ENCODE measurements at places on chromosomes 11 and 22.
A peak's percentile ranks its signal among the peaks of the same experiment; 100 is the strongest.

GRCh38 chr11:128777369-128778011 lies 83.6 kb downstream of the FLI1 start:
- no peak for DNase-seq

DNA sequence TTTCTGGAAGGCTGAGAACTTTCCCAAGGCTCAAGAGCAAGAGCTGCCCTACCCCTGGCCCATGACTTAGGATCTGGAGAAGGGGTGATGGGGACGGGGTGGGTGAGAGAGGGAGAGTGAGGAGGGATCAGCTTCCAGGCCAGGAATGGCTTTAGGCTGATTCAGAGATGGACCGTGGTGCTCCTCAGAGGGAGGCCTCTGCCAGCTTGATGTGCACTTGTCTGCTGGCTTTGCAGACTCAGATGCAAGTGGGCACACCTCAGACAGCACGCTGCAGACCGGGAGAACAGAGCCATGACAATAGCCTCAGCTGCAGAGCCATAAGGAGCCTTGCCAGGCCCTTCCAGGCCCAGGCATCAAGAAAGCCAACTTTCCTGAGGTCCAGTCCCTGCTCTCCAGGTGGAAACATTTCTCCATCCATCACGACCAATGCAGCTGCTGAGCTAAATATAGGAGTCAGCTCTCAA lies 41.3 kb downstream of the ALX4 start:
- no peak for DNase-seq

DNA sequence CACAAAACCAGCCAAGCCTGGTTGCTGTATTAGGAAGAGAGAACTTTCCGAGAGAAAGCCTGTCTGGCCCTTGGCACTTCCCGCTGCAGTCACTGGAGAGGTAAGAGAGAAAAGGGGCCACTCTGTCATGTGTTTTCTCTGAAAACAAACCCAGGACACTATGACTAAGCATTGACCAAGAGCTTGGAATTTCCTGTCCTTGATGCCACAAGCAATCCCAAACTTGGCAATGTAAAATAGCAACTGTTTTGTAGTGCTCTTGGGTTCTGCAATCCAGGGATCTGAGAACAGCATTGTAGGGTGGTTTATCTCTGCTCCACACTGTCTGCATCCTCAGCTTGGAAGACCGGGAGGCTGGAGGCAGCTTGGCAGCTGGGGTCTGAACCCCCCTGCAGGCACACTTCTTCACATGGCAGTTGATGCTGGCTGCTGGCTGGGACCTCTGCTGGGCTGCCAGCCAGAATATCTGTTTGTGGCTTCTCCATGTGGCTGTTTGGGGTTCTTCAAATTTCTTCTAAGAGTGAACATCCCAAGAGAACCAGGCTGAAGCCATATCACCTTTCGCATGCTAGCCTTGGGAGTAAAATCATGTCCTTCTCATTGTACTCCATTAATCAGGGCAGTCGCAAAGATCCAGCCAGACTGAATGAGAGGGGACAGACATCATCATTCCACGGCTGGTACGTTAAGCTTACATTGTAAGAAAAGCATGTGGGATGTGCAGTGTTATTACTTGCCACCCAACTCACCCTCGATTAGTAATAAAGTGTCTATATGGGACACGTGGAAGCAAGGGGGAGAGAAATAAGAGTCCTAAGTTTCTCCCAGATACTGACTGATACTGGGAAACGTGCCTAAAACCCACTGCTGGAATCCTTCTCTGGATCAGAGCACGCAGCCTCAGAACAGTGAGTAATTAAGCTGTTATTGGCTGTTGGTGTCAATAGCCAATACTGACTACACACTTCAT lies 537.4 kb upstream of the B3GAT1 start:
- no peak for DNase-seq

- no peak for DNase-seq
These were observed 99.3 kb downstream of the RASSF10 start for GRCh38 chr11:13108416-13108815.

DNA sequence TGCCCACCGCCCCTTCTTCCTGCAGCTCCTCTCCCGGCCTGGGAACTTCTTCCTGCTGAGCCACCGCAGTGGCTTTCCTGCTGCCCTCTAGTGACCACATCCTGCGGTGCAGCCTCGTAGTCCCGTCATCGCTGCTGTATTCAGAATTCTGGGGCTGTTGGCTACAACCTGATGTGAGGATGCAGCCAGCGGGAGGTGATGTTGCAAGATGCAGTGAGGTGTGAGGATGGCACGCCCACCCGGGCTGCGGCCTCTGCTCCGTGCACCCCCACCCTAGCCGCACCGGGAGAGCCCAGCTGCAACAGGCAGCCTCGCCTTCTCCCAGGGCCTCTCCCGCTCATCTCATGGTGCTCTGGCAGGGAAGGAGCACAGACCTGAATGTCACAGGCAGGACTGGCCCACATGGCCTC lies 10.1 kb downstream of the CHST1 start:
- peak; percentile 60 for DNase-seq

DNA sequence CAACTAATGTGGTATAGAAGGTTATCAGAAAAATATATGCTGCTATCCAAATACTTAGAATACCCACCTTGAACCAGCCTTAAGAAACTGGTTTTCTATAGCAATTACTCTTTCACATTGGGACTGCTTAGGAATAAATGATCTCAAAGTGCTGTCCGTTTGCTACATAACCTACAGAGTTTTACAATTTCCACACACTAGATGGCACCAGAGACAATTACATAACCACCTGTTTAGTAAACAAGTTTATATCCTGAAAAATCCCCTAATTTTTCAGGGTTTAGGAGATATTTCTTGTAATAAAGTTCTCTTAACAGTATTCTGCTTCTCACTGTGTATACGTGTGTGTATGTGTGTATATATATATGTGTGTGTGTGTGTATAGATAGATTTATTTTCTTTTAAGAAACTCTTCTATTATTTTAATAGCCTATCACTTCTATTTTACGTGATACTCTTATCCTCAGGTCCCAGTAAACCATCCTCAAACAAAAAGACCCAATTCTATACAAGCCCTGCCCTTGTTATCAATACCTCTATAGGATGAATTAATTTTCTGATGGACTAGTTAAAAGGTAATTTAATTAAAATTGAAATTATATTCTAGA lies 6.7 kb upstream of the OR5I1 start:
- peak; percentile 58 for DNase-seq

DNA sequence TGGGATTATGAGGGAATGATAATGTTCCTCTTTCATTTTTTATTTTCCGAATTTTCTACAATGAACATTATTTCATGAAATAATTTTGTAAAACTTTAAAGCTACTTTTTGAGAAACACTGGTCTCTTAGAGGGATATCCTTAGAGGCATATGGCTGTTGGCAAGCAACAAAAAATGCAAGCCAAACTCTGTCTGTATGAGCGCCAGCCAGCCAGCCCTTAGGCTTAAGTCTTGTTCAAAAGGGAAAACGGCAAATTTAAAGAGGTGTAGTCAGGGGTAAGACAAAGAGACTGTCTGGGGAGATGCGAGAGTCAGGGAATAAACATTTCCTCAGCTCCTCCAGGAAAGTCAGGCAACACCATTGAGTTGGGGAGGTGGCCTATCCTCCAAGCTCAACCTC lies 22.5 kb downstream of the ASCC2 start:
- no peak for DNase-seq

- no peak for DNase-seq
These were observed 26.1 kb downstream of the IRAG1 start for GRCh38 chr11:10667521-10667885.

DNA sequence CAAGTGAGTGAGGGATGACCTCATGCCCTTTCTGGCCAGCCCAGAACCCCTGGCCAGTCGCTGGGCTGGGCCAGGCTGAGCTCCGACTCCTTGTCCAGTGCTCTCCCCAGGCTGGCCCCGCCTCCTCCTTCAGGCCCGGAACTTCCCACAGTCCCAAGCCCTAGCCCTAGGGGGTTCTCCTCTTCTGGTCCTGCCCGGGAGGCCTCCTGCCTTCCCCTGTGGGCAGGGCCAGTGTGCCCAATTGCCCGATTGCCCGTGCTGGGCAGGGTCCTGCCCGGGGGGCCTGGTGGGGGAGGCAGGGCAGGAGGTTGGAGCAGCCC lies 4.2 kb downstream of the TCIRG1 start:
- no peak for DNase-seq
